Amniotic epithelial cell (primary cell): ENCODE measurements at places on chromosomes 3 and 15.

DNA sequence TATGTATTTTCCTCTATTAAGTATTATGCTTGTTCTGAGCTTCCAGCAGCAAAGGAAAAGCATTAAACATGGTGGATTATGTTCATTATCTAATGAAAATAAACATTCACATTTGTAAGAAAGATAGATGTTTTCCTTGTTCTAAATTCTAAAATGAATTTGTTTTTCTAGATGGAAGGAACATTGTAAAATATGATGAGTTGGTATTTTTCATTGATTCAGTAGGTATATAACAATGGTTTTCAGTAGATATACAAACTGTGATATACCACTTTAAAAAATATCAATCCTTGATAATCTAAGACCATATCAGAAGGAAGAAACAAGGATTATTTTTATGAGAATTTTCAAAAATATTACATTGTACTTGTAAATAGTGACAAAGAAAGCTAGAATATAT is 290.6 kb upstream of the GOLIM4 start:
- no peak for DNase-seq

- DNase-seq, result peak; percentile 5
Measured at GRCh38 chr3:130626049-130626448, 109.1 kb downstream of the COL6A6 start.

GRCh38 chr3:12413721-12414255 is 70.5 kb upstream of the TSEN2 start:
- no peak for DNase-seq

GRCh38 chr3:104941785-104942184 is 424.9 kb upstream of the ALCAM start:
- no peak for DNase-seq

GRCh38 chr3:132394320-132394719 is 23.0 kb upstream of the DNAJC13 start:
- DNase-seq, result peak; percentile 37
